ENCODE measurements at places on chromosomes 3 and 15.

DNA sequence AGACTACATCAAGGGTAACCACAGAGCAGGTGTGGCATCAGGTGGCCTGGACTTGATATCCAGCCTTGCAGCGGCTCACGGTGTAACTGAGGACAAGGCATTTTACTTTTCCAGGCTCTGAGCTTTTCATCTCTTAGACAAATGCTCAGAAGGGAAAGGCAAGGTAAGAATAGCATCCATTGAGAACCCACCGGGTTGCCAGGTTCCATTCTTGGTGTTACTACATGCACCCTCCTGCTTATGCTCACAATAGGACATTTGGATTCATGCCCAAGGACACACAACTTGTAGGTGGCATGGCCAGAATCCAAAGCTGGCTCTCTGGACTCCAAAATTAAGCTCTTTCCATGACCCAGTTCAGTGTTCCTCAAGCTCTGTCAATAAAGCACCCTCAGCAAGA lies 85.5 kb downstream of the CCNL1 start:
- no peak for DNase-seq

- DNase-seq: no peak
Observed at GRCh38 chr3:16239780-16240179, 25.0 kb downstream of the DPH3 start.

DNA sequence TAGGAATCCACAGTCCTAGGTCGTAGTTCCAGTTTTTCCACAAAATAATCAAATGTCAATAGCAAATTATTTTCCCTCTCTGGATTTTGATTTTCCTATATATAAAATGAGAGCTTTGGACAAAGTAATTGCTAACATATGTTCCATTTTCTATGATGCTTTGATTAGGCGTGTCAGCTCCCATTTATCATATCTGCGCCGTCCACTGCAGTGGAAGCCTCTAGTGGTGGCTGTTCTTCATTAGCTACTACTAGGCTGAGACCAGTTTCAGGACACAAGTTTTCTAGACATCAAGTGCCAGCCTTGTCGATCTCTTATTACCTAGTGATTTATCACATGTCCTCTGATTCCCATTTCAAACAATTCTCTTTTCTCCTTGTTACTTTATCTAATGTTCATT lies 271.5 kb downstream of the TUSC7 start:
- DNase-seq: no peak

- DNase-seq: no peak
Observed at GRCh38 chr3:127709320-127710060, 36.7 kb downstream of the ABTB1 start.

- DNase-seq: no peak
Observed at GRCh38 chr3:155581579-155581978, 163.3 kb downstream of the PLCH1 start.

DNA sequence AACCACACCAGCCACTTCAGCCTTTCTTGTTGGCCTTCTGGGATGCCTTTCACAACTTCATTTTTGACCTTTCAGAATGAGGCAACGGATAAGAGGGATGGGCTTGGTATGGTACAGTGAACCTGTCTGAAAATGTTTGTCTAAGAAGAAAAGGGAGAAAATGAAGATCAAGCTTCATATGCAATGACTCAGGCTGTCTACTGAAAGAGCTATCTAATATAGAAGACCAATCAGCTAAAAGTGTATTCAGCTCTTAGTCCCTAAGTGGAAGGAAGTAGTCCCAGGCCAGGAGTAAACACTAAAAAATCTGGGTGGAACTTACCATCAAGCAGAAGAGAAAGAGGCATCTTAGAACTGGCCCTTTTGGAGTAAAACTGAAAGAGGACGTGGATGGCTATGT lies 12.2 kb upstream of the UPK1B start:
- peak; percentile 21 for DNase-seq

DNA sequence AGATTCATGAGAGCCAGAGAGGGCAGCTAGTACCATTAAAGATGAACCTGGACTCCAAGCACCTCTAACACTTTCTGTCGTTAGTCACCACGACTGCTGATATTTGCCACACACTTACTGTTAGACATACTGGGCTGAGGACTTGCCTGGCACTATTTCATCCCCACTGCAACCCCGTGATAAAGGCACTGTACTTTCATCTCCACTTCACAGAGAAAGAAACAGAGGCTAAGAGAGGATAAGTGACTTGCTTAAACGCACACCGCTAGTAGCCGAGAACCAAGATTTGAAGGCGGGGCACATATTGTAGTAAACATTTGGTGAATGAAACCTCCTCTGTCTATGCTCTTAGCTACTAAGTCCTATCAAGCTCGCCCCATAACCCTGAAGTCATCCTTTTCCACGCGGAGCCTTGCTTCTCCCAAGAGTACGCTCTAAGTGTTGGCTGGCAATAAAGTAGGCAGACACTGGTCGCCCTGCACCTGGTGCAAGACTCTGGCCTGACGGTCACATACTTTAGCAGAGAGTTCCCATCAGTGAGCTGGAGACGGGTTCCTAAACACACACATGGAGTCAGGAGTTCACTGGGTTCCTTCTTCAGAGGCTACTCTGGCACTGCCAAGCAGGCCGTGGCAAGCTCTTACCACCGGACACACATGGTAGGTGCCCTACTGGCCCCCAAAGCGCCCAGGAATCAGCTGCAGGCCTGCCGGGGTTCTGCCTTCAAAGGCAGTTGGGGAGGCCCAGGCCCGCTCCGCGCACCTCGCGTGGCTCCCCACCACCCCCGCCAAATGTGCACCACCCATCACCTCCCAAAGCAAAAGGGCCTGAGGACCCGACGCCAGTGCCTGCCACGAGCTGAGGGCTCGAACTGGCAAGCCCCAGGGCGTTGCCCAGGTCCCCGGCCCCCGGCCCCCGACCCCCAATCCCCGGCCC lies 951 bp downstream of the POMGNT2 start:
- DNase-seq: no peak

- no peak for DNase-seq
Observed at GRCh38 chr15:52050416-52050815, 31.4 kb downstream of the MAPK6 start.

GRCh38 chr3:59879031-59879581 lies 829.3 kb upstream of the CFAP20DC start:
- DNase-seq: no peak

DNA sequence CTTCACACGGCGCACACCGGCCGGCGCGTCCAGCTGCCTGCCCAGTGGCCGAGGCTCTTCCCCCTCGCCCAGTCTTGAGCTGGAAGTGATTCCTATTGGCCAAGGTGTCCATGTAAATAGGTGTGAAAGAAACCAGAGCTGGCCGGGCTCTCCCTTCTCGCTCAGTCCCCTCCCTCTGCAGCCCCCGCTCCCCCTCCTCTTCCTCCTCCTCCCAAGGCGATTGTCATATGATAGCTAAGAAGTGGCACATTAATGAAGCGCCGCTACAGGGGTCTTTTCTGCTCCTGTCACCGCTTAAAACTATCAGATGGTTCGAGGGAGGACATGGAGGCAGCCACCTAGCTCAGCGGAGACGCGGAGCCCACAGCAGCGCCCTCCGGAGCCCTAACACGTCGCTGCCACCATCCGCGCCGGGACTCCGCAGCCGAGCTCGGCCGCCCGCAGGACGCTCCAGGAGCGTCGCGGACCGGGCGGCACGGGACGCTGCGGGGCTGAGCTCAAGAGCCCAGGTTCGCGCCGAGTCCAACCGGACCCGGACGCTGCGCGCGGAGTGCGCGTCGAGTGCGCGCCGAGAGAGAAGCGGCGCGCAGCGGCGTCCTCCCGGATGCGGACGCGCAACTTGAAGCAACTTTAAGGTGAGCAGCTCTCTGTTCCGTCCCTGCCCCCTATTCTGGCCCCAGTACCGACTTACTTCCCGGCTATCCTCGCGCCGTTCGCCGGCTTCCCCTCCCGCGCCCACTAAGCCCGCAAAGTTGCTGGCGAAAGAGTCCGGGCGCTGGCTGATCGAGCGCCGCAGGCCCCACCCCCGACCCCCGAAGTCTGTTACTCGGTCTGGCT lies at the start of gene FOXB1:
Gene FOXB1, plus strand, starts transcription at position 303 of the 837 bp plus-strand sequence. CDS start 653 bp downstream, outside the sequence.
- peak; percentile 39 for DNase-seq

GRCh38 chr3:37375184-37376127 lies 201.1 kb upstream of the LRRFIP2 start:
- peak; percentile 11 for DNase-seq

DNA sequence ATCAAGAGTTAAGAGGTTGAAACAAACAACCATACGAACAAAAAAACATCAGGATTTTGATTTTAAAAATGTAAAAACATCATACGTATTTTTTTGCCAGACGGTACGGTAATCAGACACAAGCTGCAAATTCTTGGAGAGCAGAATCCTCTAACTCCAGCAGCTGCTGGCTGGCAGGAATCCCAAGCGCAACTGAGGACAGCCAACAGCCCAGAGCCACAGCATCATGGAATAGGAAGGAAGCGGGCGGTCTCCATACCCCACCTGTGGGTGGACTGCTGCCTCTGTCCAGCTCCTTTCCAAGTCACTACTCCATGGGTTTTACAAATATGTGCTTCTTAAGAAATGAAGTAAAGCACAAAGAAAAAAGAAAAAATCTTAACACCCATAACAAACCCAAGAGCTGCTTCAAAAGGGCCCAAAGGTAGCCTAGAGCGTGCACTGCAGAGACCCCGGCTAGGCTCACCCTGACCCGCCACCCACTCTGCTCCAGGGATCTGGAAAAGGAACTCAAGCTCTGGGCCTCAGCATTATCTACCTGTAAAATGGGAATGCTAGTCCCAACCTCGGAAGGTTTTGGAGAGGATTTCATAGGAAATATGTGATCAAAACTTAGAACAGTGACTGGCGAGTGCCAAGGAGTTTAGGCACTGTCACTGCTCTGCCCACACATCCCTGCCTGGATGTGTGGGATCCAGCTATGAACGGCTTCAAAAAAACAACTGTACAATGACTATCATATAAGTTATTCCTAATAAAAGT lies 33.4 kb downstream of the ZXDC start:
- DNase-seq: no peak

DNA sequence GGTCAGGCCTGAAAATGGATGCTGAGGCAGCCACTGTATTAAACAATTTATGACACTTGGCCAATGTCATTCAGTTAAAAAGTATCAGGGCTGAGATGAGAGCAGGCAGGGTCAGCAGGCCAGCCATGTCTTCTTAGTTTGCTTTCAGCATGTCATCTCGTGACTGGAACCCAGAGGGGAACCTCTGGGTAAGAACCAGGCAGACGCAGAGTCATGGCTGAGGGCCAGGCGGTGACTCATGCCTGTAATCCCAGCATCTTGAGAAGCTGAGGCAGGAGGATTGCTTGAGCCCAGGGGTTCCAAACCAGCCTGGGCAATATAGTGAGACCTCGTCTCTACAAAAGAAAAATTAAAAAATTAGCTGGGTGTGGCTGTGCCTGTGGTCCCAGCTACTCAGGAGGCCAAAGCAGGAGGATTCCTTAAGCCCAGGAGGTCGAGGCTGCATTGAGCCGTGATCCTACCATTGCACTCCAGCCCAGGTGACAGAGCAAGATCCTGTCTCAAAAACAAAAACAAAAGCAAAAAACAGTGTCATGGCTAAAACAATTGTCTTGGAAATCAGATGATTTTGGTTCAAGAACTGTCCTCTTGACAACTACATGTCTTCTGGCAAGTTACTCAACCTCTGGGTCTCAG lies 11.7 kb downstream of the BCL2L10 start:
- peak; percentile 54 for DNase-seq

DNA sequence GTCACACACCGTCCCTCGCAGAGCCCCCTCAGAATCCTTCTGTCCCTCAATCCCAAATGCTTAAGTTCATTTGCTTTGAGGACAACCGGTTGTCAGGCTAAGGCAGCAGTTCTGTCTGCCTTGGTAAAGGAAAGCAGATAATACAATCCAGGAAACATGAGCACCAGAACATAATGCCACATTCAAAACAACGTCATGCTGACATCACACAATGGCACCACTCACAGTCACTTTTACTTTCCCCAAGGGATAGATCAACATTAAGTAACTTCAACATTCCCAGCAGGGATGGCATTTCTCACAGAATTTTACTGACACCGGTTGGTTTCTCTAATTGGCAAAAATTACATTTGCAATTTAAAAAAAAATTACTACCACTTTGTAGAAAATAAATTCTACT lies 74.6 kb upstream of the PSMD6 start:
- no peak for DNase-seq

DNA sequence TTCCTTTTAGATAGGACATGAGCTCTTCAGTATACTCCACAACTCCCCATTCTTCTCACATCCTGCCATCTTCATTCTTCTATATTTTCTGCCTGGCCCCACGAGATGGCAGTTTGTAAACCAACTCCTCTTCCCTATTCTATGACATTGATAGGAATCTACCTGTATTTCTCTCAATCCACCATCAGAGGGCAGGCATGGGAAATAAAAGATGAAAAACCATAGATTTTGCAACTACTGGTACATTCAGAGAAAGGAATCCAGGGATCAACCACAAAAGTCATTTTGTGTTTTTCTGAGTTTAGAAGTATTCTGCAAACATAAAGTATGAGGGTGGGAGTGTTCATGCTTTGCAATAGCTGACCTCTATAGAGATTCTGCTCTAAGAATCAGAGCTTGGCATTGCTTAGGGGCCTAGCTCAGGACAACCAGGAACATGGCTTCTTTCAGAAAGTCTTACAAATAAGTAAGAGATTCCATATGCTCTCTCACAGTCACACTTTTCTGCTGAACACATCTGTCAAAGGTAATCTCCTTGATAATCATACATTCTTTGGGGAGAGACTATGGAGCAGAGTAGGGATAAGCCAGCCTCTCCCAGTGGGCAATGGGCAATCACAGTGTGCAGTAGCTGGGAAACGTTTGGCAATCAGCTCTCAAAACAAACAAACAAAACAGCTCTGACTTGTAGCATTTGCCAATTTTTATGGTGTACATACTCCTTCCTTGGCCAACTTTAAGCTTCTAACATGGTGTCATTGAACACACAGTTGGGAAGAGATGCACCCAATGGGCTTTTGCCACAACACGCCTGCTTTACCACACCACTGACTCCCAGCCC lies 43.1 kb upstream of the SLC25A36 start:
- peak; percentile 73 for DNase-seq

DNA sequence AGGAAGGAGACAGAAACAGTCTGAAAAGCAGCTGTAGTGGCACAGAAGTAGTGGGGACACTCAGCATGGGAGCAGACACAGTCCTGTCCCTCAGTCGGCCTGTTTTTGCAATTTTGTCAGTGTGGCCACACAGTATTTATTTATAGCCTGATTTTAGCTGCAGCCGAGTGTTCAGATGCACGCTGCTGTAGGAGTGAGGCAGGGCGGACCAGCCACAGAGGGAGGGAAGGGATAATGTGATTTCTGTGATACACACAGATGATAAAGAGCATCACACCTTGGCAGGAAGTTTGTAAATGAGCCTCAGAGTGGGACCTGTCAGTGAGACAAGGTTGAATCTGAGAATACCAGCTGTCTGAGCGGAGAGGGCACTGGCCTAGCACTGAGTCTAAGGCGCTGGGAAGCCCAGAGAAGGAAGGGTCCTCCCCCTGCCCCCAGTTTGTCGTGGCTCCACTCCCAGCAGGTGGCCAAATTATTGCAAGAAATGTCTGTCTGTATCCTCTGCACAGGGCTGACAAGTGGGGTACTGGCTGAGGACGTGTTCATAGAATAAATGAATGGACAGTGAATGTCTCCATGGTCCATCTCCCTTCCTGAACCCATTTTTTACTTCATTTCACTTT lies 3.8 kb downstream of the PSTPIP1 start:
- DNase-seq: no peak

DNA sequence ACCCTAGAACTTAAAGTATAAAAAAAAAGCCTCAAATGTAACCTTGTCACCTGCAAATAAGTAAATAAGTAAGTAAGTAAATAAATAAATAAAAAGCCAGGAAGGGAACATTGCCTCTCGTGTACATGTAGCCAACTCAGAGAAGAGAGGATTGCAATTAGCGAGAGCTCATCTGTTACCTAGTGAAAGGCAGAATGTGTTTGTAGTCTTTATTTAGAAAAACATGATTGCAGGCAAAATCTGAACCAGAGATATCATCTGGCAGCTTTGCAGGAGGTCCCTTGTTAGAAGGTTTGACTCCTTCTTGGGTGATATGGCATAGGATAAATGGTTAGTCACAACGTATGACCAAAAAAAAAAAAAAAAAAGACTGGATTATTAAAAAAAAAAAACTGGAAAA lies 71.6 kb upstream of the SYN2 start:
- DNase-seq: no peak
